ENCODE measurements at places on chromosomes 3 and 15.

DNA sequence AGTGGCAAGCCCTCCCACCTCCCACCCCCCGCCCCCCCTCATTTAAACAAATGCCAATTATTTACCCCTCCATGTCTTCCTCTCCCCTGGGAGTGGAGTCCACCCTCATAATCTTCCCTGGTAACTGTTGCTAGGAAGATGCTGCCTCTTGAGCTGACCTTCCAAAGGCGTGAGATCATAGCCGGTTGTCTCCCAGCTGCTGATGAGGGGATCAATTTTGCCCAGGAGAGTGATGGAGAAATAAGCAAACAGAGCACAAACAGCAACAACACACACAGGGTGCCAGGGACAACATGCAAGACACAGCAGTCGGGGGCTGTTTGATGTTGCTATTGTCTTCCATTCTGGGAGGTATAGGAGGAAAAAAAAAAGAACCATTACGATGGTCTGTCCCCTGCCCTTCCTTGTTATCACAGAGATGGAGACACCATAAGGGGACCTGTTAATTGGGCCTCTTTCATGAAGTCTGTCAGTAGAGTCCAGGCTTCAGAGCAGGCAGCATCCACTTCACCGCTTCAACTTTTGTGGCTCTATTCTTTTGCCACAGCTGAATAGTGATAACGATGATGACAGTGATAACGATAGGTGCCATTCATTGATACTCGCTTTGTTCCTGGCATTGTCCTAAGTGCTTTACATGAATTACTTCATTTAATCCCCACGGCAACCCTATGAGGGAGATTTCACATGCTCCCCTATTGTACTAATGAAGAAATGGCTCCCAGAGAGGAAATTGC, 76.9 kb upstream of the RGMA start:
- DNase-seq, result no peak

GRCh38 chr3:132288357-132288756, 28.9 kb upstream of the ACP3 start:
- no peak for DNase-seq

DNA sequence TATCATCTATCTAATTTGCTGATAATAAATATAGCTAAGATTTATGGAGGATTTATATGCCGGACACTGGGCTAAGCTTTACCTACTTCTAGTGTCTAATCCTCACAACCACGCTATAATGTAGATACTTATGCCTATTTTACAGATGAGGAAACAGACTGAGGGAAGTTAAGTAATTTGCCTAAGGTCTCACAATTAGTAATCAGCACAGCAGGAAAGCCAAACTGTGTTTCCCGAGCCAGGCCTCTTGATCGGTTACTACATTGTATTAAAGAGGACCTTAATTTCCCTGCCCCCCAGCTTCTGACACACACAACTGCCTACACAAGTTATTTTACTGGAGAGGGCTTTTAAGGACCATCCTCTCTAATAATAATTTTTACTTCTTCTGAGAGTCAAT, 40.9 kb downstream of the ONECUT1 start:
- DNase-seq, result no peak

GRCh38 chr3:23926736-23927135, 9.8 kb downstream of the RPL15 start:
- DNase-seq, result no peak

GRCh38 chr3:71690341-71690841, 34.8 kb downstream of the EIF4E3 start:
- DNase-seq, result no peak

GRCh38 chr3:52469001-52469400, 13.6 kb downstream of the NISCH start:
- no peak for DNase-seq

DNA sequence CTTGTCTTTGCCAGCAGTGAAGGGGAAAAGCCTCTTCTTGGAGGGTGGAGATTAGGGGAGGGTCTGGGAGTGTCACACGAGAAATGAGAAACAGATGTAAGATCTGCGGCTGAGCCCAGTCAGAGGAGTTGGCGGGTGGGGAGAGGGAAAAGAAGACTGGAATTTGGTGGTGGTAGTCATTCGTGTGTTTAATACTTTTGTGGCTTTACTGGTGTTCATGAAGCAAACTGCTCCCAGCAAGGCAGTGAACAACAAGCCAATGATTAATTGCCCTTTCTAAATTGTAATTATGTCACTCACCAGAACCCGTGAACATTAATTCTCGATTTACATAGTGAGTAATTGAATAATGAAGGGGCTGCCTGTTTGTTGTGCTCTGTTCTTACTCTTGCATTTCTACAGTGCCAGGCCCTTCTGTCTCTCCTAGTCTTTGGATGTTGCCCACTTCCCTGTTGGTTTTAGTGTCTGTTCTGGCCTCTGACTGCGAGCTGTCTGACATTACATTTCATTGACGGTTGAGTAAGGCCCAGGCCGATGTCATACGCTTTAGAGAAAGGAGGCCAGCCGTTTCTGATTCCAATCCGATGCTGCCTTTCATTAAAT, 78.0 kb downstream of the CHCHD6 start:
- no peak for DNase-seq

DNA sequence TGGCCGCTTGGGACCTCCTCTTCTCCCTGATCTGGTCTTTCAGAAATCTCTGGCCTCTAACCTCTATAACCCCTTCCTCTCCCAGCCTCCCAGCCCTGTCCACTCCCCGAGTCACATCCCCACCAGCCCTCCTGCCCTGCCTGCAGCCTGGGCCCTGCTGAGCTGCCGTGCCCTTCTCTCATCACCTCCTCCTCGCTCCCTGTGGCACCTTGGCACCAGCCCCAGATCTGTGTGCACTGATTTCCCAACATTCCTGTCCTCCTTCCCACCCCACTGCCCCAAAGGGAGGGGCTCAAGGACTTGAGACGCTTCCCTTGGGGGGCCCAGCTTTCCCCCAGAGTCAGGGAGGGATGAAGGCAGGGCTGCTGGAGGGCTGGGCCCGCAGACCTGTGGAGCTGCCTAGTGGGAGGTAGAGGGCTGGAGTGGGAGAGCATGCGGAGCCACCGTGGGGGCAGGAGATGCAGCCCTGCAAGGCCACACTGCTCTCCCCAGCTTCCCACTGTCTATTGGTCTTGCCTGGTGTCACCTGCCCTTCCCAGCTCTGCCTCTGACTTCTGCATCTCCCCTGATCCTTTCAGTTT, 42.7 kb downstream of the EXOG start:
- no peak for DNase-seq

GRCh38 chr3:52679199-52679538, 6.5 kb downstream of the PBRM1 start:
- DNase-seq, result no peak

DNA sequence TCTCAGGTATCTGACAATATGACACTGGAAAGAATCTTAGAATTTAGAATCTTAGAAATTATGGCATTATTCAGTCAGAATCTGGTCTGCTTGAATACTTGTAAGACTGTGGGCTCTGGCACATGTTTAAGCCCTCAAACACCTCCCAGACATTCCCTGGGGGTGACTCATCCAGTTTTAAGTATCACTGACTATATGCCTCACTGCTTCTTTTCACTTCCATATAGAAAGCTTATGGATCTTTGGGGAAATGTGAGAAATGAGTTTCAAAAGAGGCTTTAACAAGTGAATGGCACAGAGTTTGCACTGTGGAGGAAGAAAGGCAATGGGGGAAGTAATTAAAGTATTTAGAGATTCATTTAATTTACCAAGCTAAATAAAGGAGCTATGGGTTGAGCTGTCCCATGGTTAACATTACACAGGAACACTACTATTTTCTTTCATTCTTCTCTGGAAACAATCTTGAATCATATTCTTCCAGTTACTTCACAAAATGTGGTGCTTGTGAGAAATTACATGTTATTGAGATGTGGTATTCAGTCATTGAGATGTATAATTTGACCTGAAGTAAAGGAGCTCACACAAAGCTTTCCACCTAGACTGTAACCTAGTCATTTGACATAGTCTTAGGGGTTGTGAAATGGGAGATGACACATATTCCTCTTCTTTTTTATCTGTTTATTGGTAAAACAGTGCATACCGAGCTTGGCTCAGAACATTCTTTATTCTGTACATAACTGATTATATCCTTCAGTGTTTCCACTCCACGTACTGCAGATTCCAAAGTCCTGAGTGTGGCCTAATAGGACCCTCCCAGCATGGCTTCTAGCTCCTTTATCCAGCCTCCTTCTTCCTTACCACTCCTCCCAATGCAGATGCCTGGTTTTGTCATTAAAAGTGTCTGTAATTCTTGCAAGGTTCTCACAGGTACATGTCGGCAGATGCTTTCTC, 544.6 kb upstream of the NECTIN3 start:
- no peak for DNase-seq

DNA sequence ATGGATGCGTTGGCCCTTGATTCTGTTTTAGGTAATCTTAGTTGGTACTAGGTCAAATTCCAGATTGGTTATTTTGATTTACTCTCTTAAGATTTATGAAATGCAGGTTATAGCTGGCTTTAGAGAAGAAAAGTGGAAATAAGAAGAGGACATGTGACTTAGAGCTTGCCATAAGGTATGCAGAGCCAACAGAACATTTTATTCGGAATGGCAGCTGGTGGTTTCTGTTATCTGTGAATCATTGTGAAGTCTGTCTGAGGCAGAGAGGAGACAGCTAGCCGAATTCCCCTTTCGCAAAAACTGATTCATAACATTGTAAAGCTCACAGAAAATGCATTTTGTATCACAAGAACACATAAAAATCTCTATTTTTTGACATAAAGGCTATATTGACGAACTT, 82.1 kb downstream of the FILIP1L start:
- DNase-seq, result no peak

GRCh38 chr3:181631901-181632300, 79.8 kb upstream of the SOX2 start:
- DNase-seq, result no peak

DNA sequence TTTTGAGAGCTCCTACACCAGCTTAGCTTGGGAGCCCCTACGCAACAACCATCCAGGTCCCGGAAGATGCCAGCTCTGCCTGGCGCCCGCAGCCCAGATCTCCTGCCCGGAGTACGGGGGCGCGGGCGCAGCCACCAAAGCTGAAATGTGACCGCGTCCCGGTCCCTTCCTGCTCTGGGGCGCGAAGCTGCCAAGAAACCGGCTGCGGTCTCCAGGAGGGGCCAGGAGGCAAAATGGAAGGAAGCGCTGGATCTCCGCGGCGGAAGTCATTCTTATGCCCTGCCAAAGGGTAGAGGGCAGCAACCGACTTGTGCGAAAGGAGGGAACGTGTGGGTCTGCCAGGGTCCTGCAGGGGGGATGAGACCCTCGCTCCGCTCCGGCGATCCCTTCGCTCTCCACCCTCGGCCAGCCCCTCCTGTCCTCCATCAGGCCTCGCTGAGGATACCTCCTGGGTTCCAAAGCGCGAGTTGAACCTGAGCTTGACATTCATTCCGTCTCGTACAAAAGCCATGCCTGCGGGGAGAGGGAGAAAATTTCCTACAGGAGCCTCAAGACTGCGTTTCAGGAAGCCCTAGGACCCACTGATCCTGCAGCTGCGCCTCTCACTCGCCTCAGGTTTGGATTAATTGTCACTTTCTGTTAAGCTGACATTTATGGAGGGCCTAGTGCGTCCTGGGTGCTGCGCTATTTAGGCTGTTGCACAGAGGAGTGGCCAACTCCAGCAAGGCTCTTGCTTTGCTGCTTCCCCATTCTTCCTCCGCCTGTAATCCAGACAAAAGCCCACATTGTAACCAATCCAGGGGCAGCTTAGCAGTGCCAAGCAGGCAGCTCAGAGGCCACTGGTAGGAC, 98.3 kb upstream of the VGLL3 start:
- DNase-seq, result no peak

- no peak for DNase-seq
Measured at GRCh38 chr3:123353850-123354233, 95.0 kb downstream of the ADCY5 start.

DNA sequence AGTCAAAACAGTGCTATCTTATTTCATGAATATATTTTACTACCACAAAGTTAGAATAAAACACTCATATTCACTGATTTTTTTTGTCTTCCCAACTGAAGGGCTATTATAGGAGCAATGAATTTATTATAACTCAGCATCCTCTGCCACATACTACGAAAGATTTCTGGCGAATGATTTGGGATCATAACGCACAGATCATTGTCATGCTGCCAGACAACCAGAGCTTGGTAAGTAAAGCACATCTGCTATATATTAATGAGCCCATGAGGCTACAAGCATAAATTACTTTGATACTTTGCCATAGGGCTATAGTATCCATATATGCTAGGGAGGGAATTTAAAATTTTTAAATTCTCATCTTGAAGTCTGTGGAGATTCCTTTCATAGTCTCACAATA, 95.9 kb downstream of the FEZF2 start:
- DNase-seq, result no peak

GRCh38 chr3:71039332-71039731, 544.2 kb downstream of the FOXP1 start:
- no peak for DNase-seq

- no peak for DNase-seq
Measured at GRCh38 chr15:69056365-69056764, 41.9 kb downstream of the NOX5 start.

All from NCI-H1436 treated with DMSO at 0.1 percent for 48 hours (cell line).